ENCODE measurements at places on chromosomes 13 and 19.

DNA sequence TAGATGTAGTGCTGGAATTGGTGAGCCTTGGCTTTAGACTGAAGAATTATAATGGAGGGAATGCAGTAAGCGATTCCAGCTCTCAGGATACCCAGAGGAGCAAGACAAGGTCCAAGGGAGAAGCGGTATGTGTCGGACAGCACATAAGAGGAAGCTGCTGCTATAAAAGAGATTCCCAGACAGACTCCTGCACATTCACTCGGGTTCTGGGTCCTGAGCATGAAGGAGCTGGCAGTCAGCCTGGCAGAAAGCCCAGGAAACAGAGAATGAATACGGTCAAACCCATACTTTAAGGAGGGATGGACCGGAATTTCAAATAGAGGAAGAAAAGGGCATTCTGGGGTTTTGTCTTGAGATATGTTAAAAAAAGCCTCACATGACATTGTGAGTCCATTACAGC is 308.3 kb downstream of the DNAJC15 start:
- DNase-seq, result no peak

- no peak for DNase-seq
Measured at GRCh38 chr13:40236566-40237168, 429.8 kb downstream of the FOXO1 start.

DNA sequence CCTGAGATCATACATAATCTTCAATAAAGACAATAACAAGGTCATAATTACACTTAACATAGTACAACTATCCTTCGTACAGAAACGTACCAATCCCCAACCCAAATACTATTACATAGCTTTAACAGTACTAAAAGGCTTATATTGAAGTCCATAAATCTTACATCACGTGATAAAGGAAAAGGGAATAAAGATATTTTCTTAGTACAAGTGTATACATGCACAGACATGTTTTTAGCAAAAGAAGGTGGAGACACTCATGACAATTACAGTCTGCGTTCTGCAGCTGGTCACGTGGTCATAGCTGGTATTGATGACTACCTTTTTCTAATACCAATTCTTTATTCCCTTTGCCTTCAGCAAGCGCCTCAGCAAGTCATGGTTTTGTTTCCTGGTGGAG is 464.5 kb upstream of the SLITRK5 start:
- DNase-seq, result no peak

DNA sequence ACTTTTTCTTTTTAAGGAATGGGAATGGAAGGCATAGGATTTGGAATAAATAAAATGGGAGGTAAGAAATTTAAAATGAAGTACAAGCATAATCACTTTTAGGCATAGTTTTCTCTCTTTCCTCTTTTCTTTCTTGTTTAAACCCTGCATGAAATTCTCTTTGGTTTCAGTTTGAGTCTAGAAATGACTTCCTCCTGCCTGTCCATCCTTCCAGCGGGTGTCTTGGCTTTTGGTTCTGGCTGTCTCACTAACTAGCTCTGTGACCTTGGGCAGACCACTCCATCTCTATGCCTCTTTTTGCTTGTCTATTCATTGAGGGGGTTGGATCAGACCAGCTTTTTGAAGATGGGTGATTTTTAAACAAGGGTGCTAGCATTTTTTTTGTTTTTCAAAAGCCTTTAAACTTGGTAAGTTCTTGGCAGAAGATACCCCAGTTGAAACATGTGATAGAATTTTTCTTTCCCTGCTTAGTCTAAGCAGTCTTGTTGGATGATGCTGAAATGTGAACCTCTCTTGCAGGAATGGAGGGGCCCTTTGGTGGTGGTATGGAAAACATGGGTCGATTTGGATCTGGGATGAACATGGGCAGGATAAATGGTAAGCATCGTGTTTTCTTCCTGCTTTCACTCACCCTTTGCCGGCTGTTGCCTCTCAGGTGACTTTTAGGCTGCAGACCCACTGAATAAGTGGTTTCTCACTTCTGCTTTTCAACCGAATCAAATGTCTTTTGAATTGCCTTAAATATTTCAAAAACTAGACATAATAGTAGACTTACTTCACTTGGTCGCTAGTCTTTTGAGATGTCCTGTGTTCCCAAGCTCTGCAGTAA is 28.6 kb downstream of the PRAM1 start:
- DNase-seq, result no peak

All from HuH-7 (cell line).